HepG2 (cell line): ENCODE measurements at places on chromosomes 12 and 14. TPM values are rescaled to one million over a fixed set of nuclear protein-coding genes. Genes with fewer than 3 reads are reported as not detected.

The CD69 gene
- not detected in 2 replicates for total RNA-seq

The VDR gene
- 0.21 and 0.33 TPM in 2 replicates for total RNA-seq

The ASIC1 gene
- 0.24 and 0.44 TPM in 2 replicates for total RNA-seq

The TCL1B gene
- total RNA-seq, result not detected in 2 replicates
